Peyer's patch (tissue), 4 donors: ENCODE measurements at places on chromosomes 1 and 21. TPM values are rescaled to one million over a fixed set of nuclear protein-coding genes. Genes with fewer than 3 reads are reported as not detected.

DNA sequence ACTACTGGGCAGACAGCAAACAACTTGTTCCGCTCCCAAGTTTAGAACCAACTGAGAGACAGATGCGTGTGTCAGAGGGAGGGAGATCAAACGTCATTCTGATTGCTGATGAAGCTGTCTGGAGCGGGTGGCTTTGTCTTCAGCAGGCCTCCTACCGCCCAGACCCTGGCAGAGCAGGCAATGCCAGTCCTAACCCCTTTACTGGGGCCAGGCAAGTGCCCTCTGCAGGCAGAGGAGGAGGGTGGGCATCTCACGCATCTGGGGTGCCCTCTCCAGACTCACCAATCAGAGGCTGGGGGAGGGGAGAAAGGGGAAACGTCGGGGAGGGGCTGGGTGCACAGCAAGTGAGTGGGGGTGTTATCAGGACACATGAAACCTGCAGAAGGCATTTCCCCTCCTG, 126.6 kb downstream of the ACTL8 start:
- peak; percentile 1 for DNase-seq

MYOG gene
- not detected for total RNA-seq

- peak; percentile 84 for DNase-seq
Observed at GRCh38 chr1:6282577-6283270, 21.8 kb upstream of the GPR153 start.

DNA sequence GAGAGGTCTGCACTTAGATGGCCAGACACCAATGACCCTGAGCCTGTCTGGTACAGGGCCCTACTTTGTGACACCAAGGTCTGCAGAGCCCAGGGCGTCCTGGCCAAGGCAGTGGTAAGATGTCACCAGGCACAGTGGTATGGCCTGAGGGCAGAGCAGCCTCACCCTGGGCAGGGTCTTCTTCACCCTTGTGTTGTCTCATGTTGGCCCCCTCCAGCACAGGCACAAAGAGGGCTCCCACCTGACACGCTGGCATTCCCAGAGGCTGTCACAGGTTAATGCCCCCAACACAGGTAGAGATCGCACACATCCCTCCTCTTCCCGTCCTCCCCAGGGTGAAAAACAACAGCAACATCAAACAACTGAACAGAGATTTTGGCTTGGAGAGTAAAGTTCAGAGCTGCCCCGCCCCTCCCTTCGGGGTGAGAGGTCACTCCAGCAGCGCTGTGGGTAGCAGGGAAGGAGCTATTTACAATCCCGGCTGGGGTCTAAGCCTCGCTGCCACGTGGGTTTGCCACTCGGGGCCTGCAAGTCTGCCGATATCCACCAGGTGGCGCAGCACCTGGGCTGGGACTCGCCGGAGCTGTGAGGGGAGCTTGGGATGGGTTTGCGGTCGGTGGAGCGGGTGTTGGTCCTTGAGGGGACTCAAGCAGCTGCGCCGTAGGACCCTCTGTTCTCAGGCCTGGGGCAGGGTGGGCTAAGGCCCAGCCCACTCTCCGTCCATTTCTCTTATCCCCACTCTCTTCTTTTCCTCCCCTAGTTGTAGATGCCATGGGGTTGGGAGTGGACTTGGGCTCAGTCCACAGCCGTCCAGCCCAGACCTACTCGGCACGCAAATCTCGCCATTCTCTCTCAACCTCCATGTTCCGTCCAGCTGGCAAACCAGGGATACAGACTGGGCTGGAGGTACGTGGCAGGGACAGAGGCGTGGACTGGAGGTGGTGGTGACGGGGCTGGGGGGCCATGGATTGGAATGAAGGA, 12.7 kb downstream of the EFNA3 start:
- peak; percentile 84 for DNase-seq

PEF1 gene
- 49.5 TPM for total RNA-seq

GRCh38 chr1:65467536-65467935, 47.1 kb downstream of the LEPR start:
- no peak for DNase-seq

DNA sequence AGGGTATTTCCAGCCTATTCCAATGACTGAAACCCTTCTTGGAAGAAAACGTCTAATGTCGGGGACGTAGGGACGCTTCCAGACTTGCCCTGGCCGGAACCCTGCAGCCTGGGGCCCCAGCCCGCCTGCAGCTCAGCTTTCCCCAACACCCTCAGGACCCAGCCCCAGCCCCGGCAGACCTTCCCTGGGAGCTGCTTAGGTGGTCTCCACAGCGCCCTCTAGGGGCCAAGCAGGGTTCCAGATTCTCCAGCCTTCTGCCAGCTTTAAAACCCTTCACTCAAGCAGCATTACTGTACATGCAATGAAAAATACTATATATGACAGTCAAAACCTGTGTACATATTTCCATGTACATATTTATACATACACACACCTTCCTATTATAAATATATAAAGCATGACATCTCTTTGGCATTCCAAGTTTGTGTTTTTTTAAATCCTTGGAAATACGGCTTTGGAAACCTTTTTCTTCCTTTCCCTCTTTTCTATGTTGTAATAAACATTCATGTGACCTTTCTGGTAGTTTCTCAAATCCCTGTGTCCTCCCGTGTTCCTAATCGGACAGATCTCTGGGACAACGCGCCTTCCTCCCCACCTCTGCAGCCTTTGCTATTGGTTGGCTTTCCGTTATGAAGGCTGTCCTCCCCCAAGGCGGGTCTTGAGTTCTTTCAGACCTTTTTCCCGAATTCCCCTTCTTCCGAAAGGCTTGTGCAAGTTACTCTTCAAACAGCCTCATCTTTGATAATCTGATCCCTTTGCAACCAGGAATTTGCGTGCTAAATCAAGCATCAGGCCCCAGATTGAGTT, 60.3 kb downstream of the STUM start:
- peak; percentile 71 for DNase-seq

DNA sequence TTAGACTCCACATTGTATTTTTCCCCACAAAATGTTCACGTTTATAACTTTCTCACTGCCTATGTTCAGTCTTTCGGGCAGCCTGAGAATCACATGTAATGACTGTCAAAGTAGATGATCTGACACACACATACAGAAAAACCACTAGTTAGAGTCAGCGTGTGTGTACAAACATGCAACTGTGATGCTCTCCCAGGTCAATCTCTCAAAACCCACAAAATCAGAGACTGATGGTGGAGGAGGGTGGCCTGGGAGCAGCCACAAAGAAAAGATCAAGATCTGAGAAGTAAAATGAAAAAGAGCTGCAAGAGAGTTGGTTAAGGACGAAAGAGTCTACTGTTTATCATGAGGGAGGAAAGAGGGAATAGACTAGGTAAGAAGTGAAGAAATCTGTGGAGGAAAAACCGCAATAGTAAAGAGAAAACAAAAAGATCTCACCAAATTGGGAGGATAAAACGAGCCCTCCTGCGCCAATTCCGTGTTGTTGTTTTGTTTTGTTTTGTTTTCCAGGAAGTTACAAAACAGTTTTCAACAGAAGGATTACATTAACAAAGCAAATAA, 2.3 kb downstream of the EGLN1 start:
- no peak for DNase-seq

GRCh38 chr1:156664767-156665411, 12.3 kb downstream of the NES start:
- DNase-seq, result peak; percentile 64

DNA sequence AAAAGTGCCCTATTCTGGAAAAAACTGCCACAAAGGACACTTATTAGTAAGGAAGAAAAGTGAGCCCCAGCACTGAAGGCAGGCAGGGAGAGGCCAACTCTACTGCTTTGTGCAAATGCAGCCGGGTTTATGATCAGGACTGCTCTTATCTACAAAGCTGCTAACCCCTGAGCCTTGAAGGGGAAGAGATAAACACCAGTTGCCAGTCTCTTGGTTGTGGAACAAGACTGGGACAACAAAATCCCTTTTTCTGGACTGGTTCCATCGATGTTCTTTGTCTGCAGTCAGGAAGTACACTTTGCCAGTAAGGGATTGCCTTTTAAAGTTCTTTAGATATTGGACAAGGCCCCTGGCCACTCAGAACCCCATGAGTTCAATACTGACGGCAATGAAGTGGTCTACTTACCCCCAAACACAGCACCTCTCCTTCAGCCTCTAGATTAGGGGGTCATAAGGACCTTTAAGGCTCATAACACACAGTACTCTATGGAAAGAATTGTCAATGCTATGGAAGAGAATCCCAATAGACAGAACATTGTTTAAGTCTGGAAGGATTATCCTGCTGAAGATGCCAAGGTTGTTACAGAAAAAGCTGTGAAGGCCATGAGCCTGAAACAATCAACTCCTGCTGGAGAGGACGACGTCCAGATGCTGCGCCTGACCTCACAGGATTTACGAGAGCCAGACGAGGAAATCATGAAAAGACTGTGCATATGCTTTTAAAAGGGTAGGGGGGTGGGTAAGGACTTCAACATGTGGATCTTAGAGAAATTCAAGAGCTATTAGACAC, 43.6 kb downstream of the GNB1 start:
- DNase-seq, result no peak
